Esophagus muscularis mucosa (tissue), 4 donors: ENCODE measurements at places on chromosomes 1 and 21.

GRCh38 chr1:38818175-38818976, 41.2 kb downstream of the RRAGC start:
- DNase-seq: no peak

- DNase-seq: peak; percentile 79
Observed at GRCh38 chr1:94792473-94793295, 27.5 kb upstream of the SLC44A3 start.

- DNase-seq: peak; percentile 86
Observed at GRCh38 chr1:207645635-207646081, 725 bp downstream of the CR1L start.

- DNase-seq: no peak
Observed at GRCh38 chr1:174871886-174872285, 127.9 kb upstream of the CACYBP start.

DNA sequence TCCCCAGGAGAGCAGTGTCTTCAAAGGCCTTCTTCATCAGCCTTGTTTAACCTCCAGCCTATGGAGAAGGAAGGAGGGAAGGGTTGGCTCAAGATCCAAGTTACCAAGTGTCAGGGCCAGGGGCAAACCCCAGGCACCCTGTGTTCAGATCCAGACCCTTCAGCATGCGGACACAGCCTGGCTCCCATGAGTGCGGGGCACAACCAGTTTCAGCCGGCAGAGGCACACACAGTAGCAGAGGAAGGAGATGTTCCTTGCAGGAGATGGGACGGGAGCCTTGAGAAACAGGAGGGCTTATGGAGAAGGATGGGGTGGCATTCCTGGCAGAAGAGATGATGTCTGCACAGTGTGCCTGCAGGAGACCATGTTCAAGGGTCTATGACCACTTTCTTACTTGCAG, 161.7 kb upstream of the EDN2 start:
- no peak for DNase-seq

GRCh38 chr21:38729754-38730379, 75.9 kb upstream of the ETS2 start:
- DNase-seq: no peak

- DNase-seq: no peak
Observed at GRCh38 chr1:73813236-73813635, 384.7 kb downstream of the LRRIQ3 start.

DNA sequence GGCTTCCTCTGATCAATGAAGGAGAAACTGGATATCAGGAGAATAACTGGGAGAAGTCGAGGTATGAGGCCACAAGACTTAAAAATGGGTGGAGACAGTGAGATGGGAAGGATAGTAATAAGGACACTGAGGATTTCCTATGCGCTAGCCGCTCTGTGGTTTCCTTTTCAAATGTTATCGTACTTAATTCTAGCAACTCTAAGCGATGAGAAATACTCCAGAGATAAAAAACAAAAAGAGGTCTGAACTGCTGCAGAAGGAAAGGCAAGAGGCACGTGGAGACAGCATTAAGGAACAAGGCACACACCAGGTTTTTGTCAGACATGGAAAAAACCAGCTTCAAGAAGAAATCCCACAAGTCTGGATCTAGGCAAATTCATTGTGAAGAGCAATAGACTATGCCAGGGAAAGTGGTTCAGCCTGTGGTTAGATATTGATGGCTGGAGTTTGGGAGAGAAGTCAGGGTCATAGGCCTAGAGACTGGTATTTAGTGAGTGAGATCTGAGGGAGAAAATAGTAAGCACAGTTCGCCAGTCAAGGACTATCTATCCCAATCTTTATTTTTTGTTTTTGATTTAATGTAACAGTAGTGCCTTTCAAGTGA, 5.3 kb downstream of the CLCA2 start:
- DNase-seq: no peak
